ENCODE measurements at places on chromosomes 6 and 20.

GRCh38 chr6:120005292-120005976 lies 655.9 kb upstream of the MAN1A1 start:
- DNase-seq, result no peak

- DNase-seq, result no peak
These were observed 43.5 kb downstream of the PPP1R14C start for GRCh38 chr6:150186129-150186898.

DNA sequence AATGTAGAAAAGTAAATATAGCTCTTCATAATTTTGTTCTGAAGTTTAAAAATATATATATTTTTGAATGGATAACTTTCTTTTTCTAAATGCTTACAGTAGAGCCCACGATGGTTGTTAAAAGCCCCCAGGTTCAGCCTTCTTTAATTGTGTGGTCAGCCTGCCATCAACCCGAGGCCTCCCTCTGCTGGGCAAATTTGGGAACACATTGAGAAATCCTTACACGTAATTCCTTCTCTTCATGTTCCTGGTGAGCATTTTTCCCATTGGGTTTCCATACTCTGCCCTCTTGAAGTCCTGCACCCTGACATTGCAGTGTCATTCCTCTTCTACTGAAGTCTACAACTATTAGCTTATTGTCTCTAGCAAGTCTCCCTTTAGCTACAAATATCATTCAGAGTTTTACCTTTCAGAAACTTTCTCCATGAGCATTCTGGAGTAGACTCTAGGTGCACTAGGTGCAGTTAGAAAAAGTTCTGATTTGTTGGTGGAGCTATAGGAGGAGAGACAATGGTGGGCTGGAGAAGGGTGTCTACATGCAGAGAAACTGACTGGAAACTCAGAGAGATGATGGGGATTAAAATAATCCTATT lies 40.6 kb downstream of the TRIM38 start:
- DNase-seq, result no peak

GRCh38 chr6:125597411-125598253 lies 151.8 kb upstream of the HEY2 start:
- no peak for DNase-seq

GRCh38 chr6:138086573-138087196 lies 20.5 kb downstream of the PERP start:
- DNase-seq, result no peak

- DNase-seq, result no peak
These were observed 401 bp downstream of the SLC32A1 start for GRCh38 chr20:38724626-38725147.

- DNase-seq, result no peak
These were observed 34.7 kb upstream of the TGM2 start for GRCh38 chr20:38199501-38200390.

- no peak for DNase-seq
These were observed 6.3 kb downstream of the SDCBP2 start for GRCh38 chr20:1322511-1323245.
